SK-N-DZ (cell line): ENCODE measurements at places on chromosomes 16 and 17.

- peak; percentile 88 for DNase-seq
Measured at GRCh38 chr17:65198653-65199382, 61.6 kb downstream of the RGS9 start.

- no peak for DNase-seq
Measured at GRCh38 chr17:73772107-73772705, 128.0 kb upstream of the SDK2 start.

- DNase-seq, result no peak
Measured at GRCh38 chr16:89084814-89085612, 8.6 kb upstream of the ACSF3 start.

GRCh38 chr17:38872027-38872511 lies 2.2 kb downstream of the LASP1 start:
- DNase-seq, result no peak

DNA sequence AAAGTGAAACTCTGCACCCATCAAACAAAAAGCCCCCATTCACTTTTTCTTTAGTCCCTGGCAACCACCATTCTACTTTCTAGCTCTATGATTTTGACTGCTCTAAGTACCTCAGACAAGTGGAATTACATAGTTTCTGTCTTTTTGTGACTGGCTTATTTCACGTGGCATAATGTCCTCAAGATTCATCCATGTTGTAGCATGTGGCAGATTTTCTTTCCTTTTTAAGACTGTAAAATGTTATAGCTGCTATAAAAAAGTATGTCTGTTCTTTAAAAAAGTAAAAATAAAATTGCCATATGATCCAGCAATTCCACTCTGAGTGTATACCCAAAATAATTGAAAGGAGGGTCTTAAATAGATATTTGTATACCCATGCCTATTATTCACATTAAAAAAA lies 429.7 kb downstream of the CDH8 start:
- DNase-seq, result no peak

GRCh38 chr16:81809567-81809966 lies 30.5 kb downstream of the PLCG2 start:
- DNase-seq, result no peak

DNA sequence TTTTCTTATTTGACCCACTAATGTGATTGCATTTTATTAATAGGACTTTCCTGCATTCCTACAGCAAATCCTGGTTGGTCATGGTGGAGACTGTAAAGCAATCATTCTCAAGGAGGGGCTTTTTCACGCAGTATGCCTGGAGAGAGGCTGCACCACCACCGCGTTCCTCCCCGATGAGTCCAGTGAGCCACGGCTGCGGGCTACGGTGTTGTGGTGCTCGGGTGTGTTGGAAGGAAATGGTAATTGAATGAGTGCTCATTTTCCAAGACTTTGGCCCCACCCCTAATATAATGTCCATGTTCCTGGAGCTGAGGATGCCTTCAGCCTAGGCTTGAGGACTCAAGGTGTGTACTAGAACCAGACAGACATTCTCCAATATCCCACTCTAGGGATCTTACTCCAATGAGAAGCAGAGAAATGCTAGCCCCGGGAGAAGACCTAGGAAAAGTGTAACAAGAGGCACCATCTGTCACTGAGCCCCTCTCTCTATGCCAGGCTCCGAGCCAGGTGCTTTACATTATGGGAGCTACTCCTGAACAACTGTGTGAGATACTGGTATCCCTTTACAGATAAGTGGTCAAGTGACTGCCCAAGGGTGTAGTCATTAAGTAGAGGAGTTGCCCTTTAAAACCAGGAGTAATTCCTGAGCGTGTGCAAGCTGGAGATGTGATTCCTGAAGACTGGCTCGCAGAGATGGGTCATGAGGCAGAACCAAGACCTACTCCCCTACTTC lies 39.4 kb downstream of the HEATR6 start:
- peak; percentile 31 for DNase-seq

GRCh38 chr17:11144358-11145233 lies 96.4 kb upstream of the SHISA6 start:
- DNase-seq, result no peak

- no peak for DNase-seq
Measured at GRCh38 chr17:28788100-28788499, 44.3 kb downstream of the TRAF4 start.

GRCh38 chr16:9934723-9935508 lies 247.3 kb downstream of the GRIN2A start:
- no peak for DNase-seq

DNA sequence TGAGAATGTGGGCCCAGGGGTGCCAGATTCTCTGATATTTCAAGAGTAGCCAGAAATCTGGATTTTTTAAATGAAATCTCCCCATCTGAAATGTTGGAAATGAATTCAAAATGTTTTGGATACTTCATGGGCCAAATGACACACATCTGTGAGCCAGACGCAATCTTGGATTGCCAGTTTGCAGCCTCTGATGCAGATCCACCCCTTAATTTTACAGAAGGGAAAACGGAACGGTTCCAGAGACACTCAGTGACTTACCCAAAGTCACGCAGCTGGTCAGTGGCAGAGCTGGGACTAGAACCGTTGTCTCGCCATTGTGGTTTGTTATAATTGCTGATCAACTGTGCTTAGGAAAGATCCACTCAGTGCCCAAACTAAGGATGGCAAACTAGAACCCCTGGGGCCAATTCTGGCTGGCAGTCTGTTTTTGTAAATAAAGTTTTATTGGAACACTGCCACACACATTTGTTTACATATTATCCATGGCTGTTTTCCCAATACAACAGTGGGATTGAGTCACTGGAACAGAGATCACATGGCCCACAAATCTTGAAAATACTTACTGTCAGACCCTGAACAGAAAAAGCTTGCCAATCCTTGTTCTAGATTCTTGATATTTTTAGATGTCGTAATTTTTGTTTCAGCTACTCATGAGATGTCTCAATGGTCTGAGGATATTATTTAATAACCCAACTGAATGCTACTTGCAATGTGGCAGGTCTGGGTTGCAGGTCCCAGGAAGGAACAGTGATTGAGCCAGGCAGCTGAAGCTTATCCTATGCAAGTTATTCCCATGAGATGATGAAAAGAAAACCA lies 143.8 kb downstream of the AXIN2 start:
- DNase-seq, result no peak

GRCh38 chr17:60545465-60546191 lies 19.6 kb upstream of the APPBP2 start:
- no peak for DNase-seq

- no peak for DNase-seq
Measured at GRCh38 chr17:80160536-80160935, 9.3 kb upstream of the CARD14 start.

DNA sequence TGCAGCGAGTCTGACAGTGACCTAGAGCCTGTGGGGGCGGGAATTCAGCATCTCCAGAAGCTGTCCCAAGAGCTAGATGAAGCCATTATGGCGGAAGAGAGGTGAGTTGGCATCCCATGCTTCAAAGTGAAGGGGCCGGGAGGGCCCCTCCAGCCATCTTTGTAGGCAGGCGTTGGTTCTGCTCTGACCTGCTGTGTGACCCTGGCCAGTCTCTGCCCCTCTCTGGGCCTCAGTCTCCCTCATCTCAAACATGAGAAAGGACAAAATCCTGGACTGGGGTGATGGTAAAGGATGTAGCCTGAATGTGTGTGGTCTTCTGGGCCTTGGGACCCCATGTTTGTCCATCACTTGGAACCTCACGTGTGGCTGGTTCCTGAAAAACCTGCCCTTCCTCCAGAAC lies 5.1 kb downstream of the PIMREG start:
- DNase-seq, result no peak

GRCh38 chr17:63961355-63962212 lies 11.1 kb downstream of the SCN4A start:
- peak; percentile 30 for DNase-seq

DNA sequence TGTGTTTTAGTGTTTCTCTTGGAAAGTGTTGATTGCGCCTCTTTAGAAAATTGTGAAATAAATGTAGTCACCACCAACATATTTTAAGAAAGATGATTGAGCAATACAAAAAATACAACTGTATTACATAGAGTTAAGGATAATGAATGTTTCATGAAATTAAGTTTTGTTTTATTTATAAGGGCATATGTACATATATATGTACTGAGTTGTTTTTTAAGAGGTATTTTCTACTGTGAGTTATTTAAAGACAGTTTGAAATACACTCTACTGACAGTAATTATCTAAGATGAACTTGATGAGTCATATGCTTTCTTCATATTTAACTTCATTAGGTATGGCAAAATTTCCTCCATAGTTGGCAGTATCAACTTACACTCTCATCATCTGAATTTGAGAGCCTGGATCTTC lies 411.7 kb downstream of the HS3ST3B1 start:
- DNase-seq, result no peak

- no peak for DNase-seq
Measured at GRCh38 chr17:39200070-39200879, at the start of gene RPL19. RPL19 (plus strand) TSS chr17:39200283; CDS start chr17:39200345, 62 bp downstream.

GRCh38 chr17:32490101-32490482 lies 3.3 kb downstream of the CDK5R1 start:
- DNase-seq, result peak; percentile 41

DNA sequence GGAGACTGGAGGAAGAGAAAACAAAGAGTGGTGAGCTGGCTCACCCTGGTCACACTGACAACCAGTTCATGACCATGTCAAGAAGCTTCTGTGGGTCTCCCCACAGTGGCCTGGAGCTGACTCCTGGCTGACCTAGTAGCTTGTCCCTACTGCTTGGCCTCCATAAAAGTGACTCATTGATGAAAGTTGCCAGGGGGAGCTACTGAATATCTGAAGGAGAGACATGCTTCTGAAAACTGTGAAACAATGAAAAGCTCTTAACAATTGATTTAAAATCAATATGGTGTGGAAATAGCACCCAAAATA lies 22.0 kb downstream of the SMPD3 start:
- DNase-seq, result no peak

DNA sequence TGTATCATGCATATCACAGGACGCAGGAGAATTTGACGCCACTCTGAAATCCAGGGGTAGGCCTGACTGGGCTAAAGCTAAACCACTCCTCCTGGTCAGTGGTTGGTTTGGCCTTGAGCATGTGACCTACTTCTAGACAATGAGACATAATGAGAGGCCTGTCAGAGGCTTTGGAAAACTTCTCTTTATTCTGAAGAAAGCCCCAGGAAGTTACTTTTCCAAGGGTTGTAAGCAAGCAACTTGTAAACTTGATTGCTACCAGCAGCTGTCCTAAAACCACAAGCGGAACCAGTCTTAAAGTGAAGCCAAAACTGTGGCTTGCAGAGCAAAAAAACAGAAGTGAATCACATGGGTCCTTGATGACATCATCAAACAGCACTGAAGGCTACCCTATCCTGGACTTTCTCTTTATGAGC lies 138.2 kb upstream of the COX10 start:
- no peak for DNase-seq

DNA sequence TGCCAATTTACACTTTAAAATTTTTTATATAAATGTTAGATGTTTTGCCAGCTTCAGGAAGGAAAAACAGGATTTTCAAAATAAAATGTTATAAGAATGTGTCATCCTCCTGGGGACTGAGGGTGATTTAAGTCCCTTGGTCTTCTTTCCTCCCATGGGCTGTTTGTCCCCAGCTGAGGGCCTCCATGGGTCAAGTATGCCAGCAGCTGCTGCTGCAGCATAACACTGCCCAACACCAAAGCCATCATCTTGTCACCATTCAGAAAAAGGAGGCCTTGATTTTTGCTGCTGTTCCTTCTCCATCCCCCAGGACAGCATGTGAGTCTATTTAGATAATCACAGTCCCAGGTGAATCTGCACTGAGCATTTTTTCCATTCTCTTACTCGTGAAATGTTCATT lies 188.5 kb downstream of the LGALS9B start:
- no peak for DNase-seq

- peak; percentile 64 for DNase-seq
Measured at GRCh38 chr16:85207357-85207921, 95.2 kb upstream of the CIBAR2 start.

DNA sequence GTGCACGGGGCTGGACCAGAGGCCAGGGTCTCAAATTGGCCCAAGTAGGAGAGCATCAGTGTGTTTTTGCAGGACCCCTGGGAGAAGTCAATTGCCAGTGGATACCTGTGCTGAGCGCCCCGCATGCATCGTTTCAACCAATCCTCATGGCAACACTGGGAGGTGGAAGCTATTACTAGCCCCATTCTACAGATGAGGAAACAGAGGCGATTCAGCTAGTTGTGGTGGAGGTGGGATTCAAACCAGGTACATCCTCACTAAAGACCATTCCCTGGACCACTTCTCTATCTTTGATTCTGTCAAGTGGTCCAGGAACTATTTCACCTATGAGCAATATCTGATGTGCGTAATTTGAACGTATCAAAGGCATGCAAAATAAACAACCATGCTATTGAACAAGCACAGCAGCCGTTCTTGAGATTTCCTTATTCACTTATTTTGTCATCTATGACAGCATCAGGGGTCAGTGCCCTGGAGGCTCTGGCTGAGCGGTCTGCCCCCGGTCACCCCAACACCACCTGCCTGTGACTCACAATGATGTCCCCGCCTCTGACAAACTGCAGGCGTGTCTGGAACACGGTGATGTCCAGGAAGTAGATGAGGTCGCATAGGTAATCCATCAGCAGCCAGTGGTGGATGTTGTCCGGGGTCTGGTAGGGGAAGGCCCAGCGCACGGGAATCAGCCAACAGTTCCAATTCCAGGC lies 54.0 kb downstream of the CNGB1 start:
- DNase-seq, result no peak

GRCh38 chr16:30494709-30495108 lies 22.2 kb downstream of the ITGAL start:
- DNase-seq, result no peak
